NCI-H748 treated with DMSO at 0.1 percent for 48 hours (cell line): ENCODE measurements at places on chromosomes 11 and 22.

GRCh38 chr11:85896876-85897275, 41.7 kb downstream of the CCDC83 start:
- no peak for DNase-seq

DNA sequence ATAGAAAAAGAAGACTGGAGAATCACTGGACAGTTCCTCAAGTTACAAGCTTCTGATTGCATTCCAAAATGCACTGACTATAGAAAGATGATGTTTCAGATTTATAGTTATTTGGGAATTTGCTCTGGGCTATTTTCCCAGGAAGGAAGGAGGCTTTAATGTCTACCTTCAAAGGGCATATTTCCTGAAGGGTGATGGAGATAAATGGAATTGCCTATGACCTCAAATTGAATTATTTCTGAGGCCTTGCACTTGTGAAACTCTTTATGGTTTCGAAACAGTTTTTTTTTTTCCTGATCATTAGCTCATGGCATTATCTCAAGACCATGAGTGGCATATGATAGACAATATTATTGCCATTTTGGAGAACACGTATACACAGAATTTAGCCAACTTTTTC, 333.9 kb downstream of the METTL15 start:
- DNase-seq = no peak

DNA sequence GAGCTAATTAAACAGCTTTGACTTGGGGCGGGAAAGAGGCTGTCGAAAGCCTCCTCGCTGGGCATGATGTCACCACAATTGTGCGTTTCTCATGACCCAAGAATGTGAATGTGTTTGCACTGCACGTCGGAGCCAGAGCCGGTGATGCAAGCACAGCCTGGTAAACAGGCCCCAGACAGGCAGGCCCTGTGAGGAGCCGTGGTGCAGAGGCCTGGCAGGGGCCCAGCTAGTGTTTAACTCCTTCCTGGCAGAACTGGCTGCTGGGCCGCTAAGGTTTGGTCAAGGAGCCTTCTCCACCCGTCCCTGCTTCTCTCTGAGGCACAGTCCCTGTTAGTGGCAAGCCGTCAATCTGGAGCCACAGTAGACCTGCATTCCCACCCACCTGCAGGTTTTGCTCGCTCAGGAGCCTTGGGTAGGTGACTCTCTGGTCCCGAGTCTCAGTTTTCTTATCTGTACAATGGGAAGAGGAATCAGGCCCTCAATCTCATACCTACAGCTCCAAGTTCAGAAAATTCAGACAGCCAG, 25.4 kb upstream of the SMTN start:
- no peak for DNase-seq

GRCh38 chr11:101862391-101863233, 52.2 kb upstream of the CEP126 start:
- no peak for DNase-seq

DNA sequence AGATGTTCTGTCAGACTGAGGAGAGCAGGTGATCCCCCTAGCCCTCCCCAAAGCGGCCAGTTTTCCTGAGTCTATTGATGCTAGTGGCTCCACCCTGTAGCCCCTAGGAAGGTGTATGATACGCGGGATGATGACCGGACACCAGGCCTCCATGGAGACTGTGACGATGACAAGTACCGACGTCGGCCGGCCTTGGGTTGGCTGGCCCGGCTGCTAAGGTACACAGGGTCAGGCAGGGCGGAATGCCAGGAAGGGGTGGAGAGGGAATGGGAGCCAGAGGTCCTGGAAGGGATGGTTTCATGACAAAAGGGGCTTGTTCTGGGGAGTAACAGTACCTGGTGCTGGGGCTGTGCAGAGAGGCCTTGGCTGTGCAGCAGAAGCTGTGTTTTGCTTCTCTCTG, 3.2 kb downstream of the ZFPL1 start:
- DNase-seq = no peak

GRCh38 chr11:48037709-48038468, 57.5 kb downstream of the PTPRJ start:
- no peak for DNase-seq

- no peak for DNase-seq
Measured at GRCh38 chr11:108873941-108874340, 209.1 kb downstream of the DDX10 start.

DNA sequence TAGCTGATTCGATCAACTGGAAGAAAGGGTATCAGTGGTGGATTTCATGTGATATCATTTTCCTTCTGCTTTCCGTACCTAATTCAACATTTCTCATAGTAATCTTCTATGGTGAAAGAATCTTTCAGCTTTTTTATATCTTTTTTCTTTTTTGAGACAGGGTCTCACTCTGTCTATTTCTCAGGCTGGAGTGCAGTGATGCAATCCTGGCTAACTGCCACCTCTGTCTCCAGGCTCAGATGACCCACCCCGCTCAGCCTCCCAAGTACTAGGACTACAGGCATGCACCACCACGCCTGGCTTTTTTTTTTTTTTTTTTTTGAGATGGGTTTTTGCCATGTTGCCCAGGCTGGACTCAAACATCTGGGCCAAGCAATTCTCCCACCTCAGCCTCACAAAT, 18.6 kb upstream of the CHORDC1 start:
- no peak for DNase-seq

GRCh38 chr11:553988-554340, 6.6 kb downstream of the LMNTD2 start:
- DNase-seq = no peak
